ENCODE measurements at places on chromosomes 7 and 10.

- no peak for DNase-seq
Observed at GRCh38 chr10:104284846-104285245, 15.9 kb downstream of the GSTO2 start.

DNA sequence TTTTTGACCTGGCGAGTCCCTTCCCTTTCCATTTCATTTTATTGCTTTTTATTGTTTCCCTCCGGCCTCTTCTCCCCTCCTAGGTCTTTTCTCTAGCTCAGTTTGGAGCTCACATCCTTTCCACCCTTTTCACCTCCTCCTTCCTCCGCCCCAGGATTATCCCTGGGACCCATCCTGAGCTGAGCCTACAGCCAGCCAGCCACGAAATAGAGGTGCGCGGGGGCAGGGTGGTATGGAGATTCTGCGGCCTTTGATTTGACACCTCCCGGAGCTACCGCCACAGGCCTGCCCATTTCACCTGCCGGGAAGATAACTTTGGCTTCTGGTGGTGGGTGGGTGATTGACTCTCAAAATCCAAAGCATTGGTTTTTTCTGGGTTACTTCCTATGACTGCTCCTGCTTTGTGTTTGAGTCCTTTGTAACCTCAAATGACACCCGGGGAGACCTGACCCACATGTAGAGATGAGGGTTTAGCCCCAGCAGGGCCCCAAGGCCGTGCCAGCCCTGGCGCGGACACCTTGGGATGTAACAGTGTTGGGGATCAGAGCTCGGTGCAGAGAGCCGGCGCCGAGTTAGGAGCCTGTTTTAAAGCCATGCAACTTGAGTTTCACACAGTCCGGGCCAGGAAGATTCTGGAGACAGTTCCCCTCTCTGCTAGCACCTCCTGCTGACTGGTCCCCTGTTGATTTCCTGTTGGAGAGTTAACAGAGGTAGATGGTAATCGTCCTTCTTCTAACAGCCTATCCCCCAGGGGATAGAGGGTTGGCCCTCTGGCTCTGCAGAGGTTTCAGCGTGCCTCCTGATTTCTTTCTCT is 1.5 kb downstream of the DUSP5 start:
- DNase-seq, result peak; percentile 81

DNA sequence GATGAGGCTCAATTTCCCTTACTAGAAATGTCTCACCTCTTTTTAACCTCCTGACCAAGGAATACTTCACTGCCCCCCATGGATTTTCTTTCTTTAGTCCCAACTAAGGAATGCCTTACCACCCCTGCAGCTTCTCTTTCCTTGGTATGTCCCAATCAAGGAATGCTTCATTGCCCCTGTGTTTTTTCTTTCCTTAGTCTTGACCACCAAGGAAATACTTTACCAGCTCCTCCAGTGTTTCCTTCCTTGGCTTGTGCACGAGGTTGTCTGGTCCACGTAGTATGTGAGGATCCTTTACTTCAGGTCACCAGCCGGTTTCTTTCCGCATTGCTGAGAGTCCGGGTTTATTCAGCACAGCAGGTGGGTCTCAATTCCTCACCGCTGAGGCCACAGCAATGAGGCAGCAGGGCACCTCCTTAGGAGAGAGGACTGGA is 59.3 kb downstream of the CYP2C9 start:
- DNase-seq, result no peak

DNA sequence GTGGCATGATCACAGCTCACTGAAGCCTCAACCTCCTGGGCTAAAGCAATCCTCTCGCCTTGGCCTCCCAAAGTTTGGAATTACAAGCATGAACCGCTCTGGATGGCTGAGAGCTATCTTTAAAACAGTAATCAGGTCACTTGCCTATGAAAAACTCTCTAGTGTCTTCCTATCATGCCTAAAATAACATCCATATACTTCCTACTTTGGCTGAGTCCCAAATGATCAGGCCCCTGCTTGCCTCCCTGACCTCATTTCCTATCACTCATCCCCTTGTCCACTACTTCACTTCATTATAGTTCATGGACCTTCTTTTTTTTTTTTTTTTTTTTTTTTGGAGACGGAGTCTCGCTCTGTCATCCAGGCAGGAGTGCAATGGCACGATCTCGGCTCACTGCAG is 28.0 kb downstream of the SEPTIN7 start:
- DNase-seq, result peak; percentile 30

- no peak for DNase-seq
Observed at GRCh38 chr10:29688230-29688661, 53.5 kb upstream of the SVIL start.

DNA sequence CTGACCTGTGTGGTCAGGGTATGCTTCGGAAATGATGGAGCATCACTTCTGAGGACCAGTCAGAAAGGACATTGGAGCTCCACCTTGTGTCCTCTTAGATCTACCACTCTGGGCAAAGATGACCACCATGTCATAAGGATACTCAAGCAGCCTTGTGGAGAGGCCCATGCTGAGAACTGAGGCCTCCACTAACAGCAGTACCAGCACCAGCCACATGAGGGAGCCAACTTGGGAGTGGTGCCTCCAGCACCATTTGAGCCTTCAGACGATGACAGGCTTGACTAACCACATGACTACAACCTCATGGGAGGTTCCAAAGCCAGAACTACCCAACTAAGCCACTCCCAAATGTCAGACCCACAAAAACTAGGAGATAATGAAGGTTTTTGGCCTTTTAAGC is 116.0 kb downstream of the NPTX2 start:
- peak; percentile 24 for DNase-seq

GRCh38 chr7:40507166-40507565 is 372.4 kb downstream of the SUGCT start:
- no peak for DNase-seq

DNA sequence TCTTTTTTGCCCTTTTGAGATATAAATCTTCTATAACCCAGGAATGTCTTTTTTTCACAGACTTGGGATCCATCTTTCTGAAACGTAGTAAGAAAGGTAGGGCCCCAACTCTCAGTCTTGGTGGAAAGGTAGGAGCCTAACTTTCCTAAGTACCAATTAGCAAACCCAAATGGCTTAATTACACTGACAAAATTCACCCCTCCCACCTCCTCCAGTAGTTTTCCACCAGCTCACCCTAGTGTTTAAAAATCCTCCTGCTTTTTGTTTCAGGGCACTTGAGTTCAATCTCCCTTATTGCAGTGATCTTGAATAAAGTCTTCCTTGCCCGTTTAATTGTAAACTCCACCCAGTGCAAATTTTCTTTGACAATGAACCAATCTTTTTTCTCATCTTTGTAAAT is 600.0 kb downstream of the PHTF2 start:
- DNase-seq, result no peak

GRCh38 chr7:116583653-116584052 is 58.8 kb downstream of the CAV1 start:
- peak; percentile 33 for DNase-seq

- DNase-seq, result no peak
Observed at GRCh38 chr7:33836797-33837355, 68.5 kb upstream of the BMPER start.

DNA sequence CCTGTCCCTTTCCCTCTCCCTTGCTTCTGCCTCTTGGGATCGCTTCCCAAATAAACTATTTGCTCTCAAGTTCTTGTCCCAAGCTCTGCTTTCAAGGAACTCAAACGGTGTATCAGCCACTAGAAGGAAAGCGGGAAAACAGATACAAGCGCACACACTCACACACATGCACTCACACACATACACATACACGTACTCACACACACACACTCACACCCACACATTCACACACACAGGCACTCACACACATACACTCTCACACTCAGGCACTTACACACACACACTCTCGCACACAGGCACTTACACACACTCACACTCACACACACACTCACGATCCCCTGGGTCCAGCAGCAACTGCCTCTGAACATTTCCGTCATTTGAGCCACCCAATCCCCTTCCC is 121.9 kb downstream of the RAB11FIP2 start:
- DNase-seq, result no peak

DNA sequence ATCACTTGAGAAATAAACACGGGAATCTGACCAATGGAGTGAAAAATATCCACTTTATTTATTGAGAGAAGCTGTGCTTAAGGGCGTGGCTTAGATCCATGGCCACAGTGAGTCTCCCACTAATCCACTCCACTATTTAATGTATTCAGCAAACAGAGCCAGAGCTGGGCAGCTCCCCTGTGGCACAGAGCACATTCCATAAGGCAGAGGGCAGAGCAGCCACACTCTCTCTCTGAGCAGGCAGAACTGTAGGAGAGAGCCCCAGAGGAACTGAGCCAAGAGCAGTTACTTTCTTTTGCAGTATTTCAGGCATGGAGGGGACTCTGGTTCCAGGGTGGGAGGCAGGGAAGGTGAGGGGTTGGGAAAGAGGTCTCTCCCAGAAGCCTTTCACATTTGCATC is 106.0 kb downstream of the GALNT17 start:
- DNase-seq, result peak; percentile 83

GRCh38 chr10:132700156-132701098 is 85.5 kb downstream of the NKX6-2 start:
- peak; percentile 54 for DNase-seq

DNA sequence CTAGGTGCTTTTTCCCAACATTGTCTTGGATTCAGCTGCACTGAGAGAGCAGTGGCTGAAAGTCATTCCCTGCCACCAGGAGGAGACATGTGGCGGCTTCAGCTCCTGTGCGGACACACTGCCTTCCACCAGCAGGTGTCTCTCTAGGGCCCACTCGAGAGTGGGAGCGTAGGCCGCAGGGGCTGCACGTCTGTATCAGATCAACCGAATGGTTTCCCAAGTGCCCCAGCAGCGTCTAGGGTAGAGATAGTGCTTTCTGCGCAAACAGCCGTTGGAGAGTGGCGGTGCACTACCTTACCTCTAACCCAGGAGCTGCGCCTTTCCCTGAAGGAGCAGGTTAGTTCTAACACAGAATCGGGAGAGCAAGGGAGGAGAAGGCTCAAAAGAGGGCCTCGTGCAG is 31.7 kb downstream of the PAPOLB start:
- DNase-seq, result peak; percentile 63

DNA sequence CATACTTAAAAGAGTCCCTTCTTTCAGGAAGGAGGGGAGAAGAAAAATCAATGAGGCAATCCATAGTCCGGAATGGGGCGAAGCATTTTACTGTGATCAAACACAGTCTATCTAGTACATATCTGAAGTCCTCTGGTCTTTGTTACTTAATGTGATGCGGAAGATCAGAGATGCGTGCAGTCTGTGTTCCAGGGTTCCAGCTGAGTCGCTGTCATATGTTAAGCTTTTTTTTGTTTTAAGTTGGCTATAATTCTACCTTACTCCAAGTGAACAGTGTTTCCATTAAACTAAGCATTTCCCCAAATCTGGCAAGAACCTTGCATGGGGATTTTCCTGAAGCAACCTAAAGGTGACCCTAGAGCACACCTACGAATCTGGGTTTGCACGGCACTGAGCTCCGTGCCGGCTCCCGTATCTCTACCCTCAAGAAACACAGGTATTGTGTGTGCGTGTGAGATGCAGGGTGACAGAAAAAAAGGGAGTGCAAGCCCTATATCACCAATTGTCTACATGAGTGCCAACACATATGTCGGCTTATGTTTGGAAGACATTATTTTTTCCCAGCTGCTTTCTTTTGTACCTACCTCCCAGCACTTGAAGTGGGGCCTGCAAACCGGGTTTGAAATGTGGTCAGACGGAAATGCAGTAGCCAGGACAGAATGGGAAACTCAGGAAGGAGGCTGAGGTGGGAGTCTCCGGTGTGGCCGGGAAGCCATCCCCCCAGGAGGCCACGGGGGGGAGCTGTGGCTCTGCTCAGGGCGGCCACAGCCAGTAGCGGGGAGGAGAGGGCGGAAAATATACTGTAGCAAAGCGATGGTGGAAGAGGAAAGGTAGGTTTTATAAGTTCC is 435.8 kb upstream of the MGMT start:
- DNase-seq, result peak; percentile 38

GRCh38 chr10:1932692-1933094 is 195.4 kb upstream of the ADARB2 start:
- no peak for DNase-seq

GRCh38 chr7:30172451-30172850 is 37.7 kb downstream of the MTURN start:
- DNase-seq, result peak; percentile 26

- DNase-seq, result no peak
Observed at GRCh38 chr7:99270702-99271101, 1.9 kb upstream of the MYH16 start.
